ENCODE measurements at places on chromosomes 5 and 9.

DNA sequence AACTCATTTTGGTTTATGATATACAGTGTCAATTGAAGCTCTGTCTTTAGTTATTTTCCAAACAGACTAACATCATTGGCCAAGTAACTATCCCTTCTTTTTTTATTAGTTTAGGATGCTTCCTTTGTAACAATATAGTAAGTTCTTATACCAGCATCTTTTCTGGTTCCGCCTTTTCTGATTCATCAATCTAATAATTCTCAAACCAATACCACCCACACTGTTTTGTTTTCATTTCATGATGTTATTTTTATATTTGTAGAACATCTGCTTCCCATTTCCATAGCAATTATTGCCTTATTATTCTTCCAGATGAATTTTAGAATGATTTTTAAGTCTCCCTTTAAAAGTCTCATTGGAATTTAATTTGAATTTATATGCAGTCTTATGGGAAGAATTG is 218.1 kb downstream of the RFK start:
- no peak for DNase-seq

DNA sequence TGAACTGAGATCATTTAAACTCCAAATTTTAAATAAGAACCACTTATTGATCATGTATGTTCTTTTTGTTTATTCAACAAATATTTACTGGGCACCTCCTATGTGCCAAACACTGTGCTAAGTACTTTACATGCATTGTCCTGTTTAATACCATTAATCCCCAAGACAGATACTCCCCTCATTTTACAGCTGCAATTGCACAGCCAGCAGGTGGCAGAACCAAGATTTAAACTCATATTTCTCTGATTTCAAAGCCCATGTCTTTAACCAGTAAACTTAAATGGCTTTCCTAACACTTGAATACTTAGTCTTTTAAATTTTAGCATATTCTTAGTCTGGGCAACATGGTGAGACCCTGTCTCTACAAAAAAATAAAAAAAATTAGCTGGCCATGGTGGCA is 43.4 kb upstream of the KIAA1958 start:
- no peak for DNase-seq

GRCh38 chr5:115480900-115481299 is 63.7 kb downstream of the FEM1C start:
- DNase-seq, result no peak

DNA sequence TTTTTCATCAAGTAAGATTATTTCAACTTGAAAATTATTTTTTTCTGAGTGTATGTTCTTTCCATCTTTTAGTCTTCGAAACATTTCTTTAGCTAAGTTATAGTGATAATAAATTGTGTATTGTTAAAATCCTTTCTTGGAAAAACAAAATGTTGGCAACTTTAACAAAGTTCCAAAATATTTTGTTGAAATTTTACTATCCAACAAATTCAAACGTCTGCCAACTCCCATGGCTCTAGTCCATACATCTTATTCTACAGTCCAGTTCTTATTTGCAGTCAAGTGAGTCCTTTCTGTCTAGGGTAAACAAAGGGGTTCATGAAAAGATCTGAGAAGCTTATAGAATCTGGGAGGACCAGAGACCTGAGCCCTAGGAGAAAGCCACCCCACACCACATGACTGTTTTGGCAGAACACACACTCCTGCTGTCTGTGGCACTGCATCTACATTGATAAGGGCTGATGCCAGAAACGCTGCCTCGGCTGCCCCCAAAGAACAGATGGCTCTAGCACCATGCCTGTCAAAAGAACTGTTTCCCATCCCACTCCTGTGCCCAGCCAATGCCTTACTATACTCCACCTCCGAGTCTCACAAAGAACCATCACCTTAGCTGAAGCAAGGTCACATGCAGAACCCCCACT is 47.5 kb downstream of the FEM1C start:
- DNase-seq, result no peak

- no peak for DNase-seq
These were observed 24.4 kb downstream of the ERAP1 start for GRCh38 chr5:96783326-96783725.

- no peak for DNase-seq
These were observed 566.0 kb upstream of the DMAC1 start for GRCh38 chr9:8365466-8366160.

DNA sequence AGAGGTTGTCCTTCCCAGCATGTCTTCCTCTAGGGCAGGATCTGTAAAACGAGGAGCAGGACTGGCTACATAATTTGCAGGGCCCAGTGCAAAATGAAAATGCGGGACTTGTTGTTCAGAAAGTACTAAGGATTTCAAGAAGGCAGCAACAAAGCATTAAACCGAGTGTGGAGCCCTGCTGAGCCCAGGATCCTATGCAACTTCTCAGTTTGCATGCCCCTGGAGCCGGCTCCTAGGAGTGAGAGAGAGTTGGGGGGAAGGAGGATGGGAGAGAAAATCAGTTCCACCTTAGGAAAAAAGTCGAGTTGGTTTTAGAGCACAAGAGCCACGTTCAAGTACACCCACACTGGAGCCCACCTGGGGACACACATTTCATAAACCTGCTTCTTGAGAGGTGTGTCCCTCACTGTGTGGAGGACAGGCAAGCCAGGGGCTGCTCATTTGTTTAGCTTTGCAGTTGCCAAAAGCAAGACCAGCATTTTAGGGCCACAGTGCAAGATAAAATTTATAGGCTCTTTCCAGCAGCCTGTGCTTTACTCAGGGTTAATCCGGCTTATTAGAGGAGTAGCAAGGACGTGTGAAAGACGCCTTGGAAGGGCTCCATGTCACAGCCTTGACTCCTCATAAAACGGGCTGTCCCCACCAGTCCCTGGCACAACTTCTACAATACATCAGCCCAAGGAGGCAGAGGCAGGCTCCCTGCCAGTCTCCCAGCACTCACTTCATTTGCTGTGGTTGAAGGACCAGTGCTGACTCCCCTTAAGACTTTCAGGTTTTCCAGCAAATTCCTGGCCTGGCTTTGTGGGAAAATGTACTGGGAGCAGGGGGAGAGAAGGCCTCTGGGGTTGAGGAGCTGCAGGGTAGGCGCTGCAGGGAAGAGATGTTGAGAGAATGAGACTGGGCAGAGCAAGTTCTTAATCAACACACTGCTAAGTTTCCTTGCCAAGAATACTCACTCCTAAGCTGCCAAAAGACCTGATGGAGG is 159.7 kb upstream of the SEMA6A start:
- no peak for DNase-seq

DNA sequence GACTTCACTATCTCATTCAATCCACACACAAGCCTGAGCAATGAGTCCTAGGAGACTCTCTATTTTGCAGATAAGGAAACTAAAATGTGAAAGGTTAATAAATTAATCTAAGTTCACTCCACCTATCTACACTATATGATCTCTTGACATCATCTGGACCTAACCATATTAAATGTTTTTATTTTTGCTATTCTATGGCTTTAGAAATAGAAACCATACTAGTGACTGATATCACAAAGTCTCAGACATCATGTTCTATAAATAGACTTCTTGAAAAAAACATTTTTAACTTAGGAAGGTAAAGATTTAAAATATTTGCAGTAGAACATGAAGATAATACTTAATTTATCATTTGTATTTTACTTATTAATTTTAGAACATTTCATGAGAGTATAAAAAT is 9.4 kb upstream of the ADGRV1 start:
- DNase-seq, result no peak

- DNase-seq, result no peak
These were observed 566.0 kb downstream of the CAAP1 start for GRCh38 chr9:26326563-26326962.

DNA sequence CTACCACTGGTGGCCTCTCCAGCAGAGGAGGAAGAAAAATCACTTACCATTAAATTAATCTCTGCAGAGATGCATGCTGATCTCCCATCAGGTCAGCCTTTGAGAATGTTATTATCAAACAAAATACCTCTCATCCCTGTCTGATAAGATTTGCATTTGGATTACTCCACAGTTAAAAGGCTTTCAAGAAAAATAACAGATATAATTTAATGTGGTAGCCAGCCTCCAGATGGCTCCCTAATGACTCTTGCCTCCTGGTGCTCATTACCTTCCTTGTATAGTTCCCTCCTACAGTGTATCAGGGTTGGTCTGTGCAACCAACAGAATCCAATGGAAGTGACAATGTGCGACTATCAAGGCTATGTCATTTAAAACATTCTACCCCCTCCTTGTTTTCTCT is 63.6 kb upstream of the TNPO1 start:
- DNase-seq, result no peak

- no peak for DNase-seq
These were observed 90.1 kb upstream of the SLC12A2 start for GRCh38 chr5:127993476-127993875.

GRCh38 chr9:3455717-3456116 is 70.1 kb downstream of the RFX3 start:
- DNase-seq, result no peak

- no peak for DNase-seq
These were observed 60.6 kb downstream of the TNFSF15 start for GRCh38 chr9:114745108-114745848.

- DNase-seq, result no peak
These were observed 198.5 kb downstream of the CACNA1B start for GRCh38 chr9:138075961-138076649.

DNA sequence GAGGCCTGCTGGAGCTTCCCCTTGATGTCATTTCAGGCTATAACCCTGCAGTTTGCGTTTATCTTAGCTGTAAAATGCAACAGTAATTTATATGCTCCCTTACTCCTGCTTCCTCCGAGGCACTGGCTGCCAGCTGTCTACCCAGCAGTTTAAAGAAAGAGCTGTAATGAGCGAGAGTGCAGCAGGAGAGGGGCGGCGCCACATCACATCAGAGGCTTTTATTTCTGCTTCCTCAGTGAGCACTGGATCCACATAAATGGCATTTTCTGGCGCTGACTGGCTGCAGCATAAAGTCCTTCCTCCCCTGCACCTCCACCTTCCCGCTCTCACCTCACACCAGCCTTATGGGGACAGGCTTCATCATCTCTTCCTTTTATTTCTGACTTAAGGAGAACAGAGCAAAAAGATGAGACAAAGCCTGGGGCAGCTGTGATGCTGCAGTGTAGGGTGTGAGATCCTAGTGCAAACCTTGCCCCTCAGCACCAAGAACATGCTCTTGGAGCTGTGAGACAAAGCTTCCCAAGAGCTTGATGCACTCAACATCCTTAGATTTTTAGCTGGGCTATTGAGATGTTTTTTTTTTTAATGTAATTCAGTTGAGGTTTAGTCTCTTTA is 829.6 kb upstream of the ZNF608 start:
- DNase-seq, result no peak

DNA sequence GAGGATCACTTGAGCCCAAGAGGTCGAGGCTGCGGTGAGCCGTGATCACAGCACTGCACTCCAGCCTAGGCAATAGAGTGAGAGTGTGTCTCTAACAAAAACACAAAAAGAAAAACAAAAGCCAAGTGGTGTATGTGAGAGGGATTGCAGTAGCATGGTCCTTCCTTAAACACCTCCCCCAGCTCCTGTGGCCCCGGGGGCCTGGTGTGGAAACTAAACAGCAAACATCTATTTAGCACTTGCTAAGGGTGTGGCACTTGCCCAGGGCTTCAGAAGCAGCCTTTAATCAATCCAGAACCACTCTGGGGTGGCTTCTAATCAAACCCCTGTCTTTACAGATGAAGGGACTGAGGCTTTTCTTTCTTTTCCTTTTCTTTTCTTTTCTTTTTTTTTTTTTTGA is 4.4 kb upstream of the FBP1 start:
- DNase-seq, result no peak

- no peak for DNase-seq
These were observed 84.6 kb downstream of the USP20 start for GRCh38 chr9:129919841-129920240.

DNA sequence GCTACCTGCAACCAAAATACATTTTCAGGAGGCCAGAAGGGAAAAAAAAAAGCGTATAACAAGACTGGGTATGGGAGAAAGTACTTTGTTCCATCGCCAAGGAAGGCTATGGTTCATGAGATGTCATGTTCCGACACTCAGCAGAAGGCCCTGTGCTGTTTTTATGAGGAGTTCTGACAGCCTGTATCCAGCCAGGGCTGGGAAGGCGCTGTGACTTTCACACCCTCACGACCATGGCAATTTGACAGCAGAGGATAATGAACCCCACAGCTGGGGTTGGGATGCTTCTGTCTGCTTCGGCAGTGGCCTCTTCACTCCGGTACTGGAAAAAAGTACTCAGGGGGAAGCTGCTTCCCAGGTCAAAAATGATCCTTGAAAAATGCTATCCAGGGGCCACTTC is 154.4 kb downstream of the PRELID2 start:
- DNase-seq, result no peak

- no peak for DNase-seq
These were observed 120.0 kb downstream of the ZNF354C start for GRCh38 chr5:179180061-179180610.

- no peak for DNase-seq
These were observed 5.2 kb upstream of the ST6GALNAC6 start for GRCh38 chr9:127904561-127905003.

GRCh38 chr5:64526734-64527439 is 21.1 kb downstream of the RGS7BP start:
- DNase-seq, result no peak

- no peak for DNase-seq
These were observed 960 bp downstream of the SECISBP2 start for GRCh38 chr9:89319015-89319905.

- no peak for DNase-seq
These were observed 2.6 kb upstream of the AFAP1L1 start for GRCh38 chr5:149268928-149269557.

GRCh38 chr9:21326526-21327139 is 8.6 kb downstream of the KLHL9 start:
- no peak for DNase-seq

DNA sequence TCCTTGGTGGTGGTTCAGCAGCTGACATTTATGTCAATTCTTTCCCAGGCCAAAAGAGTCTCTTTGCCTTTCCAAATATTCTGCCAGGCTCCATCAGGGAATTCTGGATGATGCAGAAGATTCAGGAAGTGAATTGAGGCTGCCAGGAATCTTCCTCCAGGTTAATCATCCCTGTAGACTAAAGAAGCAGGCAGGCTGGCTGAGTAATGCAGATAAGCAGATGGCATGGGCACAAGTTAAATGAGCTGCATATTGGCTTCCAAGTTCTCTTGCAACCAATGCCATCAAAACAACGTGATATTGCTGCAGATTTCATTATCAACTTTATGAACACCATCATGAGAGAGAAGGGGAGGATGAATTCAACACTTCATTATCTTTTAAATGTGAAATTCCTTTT is 324.5 kb downstream of the KCNN2 start:
- DNase-seq, result no peak

- no peak for DNase-seq
These were observed 135.8 kb upstream of the TMEM161B start for GRCh38 chr5:88404405-88404804.

- no peak for DNase-seq
These were observed 97.1 kb upstream of the PRSS3 start for GRCh38 chr9:33698267-33698666.

GRCh38 chr5:17309462-17309861 is 92.0 kb downstream of the BASP1 start:
- DNase-seq, result no peak

GRCh38 chr5:155416765-155417164 is 403.2 kb downstream of the KIF4B start:
- no peak for DNase-seq

GRCh38 chr5:172453206-172453985 is 929 bp downstream of the SH3PXD2B start:
- no peak for DNase-seq

GRCh38 chr5:143491646-143492045 is 88.2 kb upstream of the NR3C1 start:
- no peak for DNase-seq

- no peak for DNase-seq
These were observed 33.5 kb downstream of the ANXA2R start for GRCh38 chr5:43006424-43007202.

GRCh38 chr9:82668689-82669199 is 394.2 kb downstream of the RASEF start:
- DNase-seq, result no peak
